NCI-H187 treated with DMSO at 0.1 percent for 48 hours (cell line): ENCODE measurements at places on chromosomes 3 and 15.

DNA sequence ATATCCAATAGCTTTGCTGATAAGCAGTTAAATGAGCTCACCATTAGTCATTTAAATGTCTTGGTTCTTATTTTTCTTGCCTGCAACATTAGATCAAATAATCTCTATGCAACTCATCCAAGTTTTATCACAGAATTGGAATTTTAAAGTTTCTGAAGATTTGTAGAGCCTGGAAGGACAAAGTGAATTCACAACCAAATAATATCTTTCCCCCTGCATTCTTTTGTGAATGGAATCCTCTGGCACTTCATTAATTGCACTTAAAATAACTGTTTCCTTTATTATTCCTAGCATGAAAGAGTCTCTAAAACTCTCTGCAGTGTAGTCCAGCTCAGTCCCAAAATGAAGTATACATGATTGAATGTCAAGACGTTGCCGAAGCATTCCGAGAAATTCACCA lies 345.6 kb upstream of the TGFBR2 start:
- no peak for DNase-seq

DNA sequence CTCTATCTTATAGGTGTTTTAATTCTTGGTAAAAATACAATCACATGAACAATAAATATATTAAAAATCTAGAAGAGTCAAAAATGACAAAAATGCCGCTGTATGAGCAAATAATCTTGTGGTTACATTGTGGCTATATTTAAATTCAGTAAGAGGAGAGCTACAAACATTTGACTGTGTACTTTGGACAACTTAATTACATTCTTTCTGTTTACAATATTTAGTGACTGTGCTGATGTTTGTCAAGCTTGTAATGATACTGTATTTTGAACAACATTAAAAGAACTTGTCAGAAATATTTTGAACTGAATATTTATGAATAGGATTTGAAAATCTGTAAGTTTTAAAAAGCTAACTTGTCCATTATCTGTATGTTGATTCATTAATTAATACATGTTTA lies 598.3 kb downstream of the SI start:
- DNase-seq: no peak

DNA sequence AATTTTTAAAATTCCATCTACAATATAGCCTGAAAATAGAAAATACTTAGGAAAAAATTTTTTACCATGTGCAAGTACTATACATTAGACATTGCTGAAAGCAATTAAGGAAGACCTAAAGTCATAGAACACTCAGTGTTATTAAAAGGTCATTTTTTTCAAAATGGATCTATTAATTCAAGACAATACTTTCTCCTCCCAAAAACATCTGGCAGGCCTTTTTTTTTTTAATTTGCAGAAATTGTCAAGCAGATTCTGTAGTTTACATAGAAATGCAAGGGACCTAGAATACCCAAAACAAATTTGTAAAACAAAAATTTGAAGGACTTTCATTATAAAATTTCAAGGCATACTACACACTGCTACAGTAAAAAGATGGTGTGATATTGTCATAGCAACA lies 238.4 kb upstream of the VEPH1 start:
- DNase-seq: no peak

GRCh38 chr3:14275962-14276909 lies 97.6 kb downstream of the LSM3 start:
- DNase-seq: no peak

- DNase-seq: no peak
These were observed 932 bp upstream of the PLCD1 start for GRCh38 chr3:38030126-38031021.

DNA sequence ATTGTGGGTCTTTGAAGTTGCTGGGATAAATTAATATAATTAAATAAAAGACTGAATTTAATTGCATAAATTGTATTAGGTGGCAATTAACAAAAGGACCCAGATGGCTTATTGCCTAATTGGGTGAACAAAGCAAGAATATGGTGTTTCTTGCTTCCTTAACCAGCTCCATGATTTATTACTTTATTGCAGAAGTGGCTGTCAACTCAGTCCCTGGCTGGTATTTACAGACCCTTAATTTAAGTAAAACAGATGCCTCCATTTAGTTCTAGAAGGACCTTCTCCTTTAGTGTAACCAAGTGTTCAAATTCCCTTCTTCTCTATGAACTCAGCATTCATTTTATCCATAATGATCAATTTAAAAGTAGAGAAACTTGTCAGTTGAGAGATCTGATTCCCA lies 35.1 kb downstream of the DPH3 start:
- DNase-seq: no peak

DNA sequence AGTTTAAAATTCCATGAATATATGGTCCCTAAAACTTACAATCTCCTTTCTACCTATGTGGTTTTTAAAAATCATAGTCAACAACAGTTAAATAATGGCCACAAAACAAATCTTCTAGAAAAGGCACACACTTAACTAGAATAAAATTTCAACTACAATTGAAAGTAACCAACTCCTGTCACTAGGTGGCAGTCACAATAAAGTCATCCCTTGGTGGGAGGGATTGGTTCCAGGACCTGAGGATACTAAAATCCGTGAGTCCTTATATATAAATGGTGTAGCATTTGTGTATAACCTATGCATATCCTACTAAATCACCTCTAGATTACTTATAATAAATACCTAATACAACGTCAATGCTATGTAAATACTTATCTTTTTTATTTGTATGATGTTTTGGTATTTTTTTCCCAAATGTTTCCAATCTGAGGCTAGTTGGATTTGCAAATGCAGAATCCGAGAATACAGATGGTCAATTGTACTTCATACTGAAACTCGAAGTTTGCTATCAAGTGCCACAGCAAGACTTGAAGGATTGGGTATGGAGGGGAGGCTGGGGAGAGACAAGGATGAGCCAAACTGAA lies 172.6 kb downstream of the FMN1 start:
- DNase-seq: no peak

DNA sequence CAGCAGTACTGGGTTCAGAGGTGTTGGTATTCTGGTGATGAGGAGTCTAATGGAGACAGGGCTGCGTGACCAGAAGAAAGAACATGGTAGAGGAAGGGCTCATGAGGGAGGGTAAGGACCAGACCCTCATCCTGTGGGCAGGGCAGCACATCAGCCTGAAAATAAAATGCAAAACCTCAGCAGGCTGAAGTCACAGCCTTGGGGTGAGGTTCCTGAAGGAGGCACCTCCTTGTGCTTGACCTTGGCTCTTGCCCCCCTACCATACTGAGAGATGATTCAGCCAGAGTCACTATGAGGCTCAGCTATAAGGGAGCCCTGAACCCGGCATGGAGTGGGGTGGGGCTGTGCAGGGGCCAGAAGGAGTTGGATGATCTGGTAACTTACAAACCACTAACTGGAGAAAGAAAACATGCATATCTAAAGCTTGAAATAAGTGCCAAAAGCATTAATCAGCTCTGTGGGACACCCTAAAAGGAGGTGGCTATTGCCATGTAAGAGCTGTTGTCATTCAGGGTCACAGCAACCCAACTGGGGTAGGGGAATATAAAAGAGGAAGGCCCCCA lies 60.2 kb downstream of the CORO2B start:
- DNase-seq: no peak

DNA sequence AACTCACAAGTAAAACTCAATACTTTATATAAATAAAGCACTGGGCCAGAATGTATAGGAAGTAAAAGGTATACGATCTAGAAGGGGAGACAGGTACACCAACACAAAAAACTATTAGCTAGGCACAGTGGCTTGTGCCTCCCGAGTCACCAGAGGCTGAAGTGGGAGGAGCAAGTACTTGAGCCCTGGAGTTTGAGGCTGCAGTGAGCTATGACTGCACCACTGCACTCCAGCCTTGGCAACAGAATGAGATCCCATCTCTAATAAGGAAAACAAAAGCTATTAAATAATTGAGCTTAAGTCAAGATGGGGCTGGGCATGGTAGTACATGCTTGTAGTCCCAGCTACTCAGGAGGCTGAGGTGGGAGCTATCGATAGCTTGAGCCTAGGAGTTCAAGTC lies 17.0 kb downstream of the PIK3CB start:
- DNase-seq: no peak

- no peak for DNase-seq
These were observed 27.3 kb upstream of the MBNL1 start for GRCh38 chr3:152241142-152242017.

DNA sequence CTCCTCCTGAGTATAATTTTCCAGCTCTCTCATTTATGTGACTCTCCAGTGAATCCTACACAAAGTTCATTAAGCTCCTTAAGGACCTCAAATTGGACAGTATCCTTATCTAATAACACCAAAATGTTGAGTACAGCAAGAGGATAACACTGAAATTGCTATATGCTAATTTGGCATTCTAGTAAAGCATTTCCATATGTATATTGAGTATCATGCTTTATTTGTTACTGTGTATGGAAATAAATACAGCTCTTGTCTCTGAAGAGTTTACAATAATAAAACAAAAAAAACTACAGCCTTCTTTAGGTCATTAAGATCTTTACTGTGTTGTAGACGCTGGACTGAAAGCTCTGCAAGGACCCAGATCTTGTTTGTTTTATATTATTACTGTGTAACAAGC lies 1341.3 kb downstream of the ROBO1 start:
- no peak for DNase-seq

- DNase-seq: no peak
These were observed 80.8 kb downstream of the ANXA2 start for GRCh38 chr15:60316961-60317360.

DNA sequence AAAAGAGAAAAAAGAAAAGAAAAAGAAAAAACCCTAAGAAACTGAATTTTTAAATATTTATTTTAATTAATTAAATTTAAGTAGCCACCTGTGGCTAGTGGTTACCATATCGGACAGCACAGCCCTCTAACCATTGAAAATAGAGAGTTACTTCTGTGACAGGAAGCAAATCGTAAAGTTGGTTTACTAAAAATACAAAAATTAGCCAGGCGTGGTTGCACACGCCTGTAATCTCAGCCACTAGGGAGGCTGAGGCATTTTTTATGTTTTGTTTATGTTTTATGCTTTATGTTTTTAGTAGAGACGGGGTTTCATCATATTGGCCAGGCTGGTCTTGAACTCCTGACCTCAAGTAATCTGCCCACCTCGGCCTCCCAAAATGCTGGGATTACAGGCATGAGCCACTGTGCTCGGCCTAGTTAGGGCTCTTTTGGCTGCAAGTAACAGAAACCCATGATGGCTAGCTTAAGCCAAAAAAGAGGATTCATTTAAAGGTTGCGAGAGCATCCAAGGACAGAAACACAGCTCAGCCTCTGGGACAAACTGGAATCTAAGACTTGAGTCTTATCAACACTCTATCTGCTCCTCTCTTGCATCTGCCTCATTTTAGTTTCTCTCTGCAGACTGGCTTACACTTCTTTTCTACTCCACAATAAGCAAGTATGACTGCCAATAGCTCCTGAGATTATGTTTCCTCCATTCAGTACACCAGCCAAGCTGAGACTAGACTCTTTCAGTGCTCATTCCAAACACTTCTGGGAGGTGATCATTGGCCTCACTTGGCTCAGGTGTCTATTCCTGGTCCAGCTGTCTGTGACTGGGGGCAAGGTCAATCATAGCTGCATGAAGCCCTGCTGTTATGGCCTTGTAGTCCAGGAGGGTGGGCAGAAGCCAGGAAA lies 6.8 kb upstream of the SKIL start:
- DNase-seq: no peak

- DNase-seq: no peak
These were observed 9.6 kb downstream of the XCR1 start for GRCh38 chr3:46017720-46018119.
